SHP77 (cell line): ENCODE measurements at places on chromosomes 7 and 10.

GRCh38 chr10:31136930-31137885, 105.5 kb upstream of the ZNF438 start:
- no peak for DNase-seq

GRCh38 chr10:14093730-14094484, 236.8 kb downstream of the FRMD4A start:
- no peak for DNase-seq

DNA sequence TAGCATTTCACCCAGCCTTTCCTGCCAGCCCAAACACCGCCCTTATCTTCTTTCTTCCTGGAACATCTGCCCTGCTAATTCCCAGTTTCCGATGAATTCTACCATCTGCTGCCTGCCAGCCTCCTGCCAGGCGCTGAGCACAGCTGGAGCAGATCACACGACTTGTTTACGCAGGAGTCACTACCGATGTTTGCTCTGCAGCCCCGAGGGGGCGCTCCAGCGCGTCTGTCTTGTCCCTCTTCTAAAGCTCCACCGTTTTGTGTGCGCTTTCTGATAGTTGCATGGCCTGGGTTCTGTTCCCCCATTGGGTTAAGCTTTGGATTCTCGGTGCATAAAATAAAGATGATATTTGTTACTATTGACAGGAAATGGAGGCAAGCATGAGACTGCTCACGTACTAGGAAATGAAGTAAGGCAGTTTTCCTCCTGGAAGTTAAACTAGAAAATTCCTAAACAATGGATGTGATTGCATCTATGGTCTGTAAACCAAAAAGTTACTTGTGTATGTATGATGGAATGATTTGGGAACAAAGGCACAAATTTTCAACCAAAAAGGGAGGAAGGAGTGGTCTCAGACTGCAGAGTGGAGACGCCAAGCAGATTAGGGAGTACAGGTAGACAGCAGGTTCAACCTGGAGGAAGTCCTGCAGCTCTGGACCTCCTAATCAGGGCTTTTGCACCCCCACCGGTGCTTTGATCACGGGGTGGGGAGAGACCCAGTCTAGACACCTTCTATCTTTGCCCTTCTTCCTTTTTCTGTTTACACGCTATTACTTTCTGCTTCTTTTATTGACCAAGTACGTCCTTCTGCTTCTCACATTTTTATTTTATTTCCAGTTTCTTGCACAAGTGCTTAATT, 2.2 kb upstream of the RBM17 start:
- DNase-seq, result peak; percentile 94

DNA sequence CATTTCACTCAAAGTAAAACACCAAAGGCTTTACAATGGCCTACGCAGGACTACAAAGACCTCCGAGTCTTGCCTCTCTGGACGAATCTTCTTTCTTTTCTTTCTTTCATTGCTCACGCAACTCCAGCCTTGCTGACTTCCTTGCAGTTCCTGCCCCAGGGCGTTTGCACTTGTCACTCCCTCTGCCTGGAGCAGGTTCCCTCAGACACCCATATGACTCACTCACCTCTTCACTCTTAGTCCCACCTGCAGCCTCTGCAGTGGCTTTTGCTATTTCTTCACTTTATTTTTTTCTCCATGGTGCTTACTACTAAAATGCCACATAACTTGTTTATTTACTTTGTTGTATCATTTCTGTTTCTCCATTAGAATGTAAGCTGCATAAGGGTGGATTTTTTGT, 33.1 kb downstream of the GHRHR start:
- DNase-seq, result no peak

GRCh38 chr7:107838816-107839565, 36.0 kb upstream of the SLC26A3 start:
- no peak for DNase-seq

- DNase-seq, result no peak
Measured at GRCh38 chr10:106815427-106816043, 349.0 kb downstream of the SORCS1 start.

- DNase-seq, result no peak
Measured at GRCh38 chr10:70053218-70053840, 683 bp downstream of the MACROH2A2 start.

GRCh38 chr10:105262666-105263065, 621.6 kb downstream of the SORCS3 start:
- DNase-seq, result no peak

- no peak for DNase-seq
Measured at GRCh38 chr7:70219061-70219460, 620.8 kb downstream of the AUTS2 start.

DNA sequence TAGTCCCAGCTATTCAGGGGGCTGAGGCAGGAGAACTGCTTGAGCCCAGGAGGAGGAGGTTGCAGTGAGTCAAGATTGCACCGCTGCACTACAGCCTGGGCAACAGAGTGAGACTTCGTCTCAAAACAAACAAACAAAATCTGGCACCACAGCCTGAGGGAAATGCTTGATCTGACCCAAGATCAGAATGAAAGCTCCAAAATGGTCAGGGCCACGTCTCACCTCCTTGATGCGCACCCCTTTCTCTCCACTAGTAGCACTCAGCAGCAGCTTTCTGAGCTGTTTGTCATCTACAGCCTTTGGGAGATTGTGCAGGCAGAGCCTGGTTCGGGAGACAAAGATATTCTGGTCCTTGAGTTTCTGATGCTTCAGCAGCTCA, 22.7 kb downstream of the RBM28 start:
- no peak for DNase-seq

DNA sequence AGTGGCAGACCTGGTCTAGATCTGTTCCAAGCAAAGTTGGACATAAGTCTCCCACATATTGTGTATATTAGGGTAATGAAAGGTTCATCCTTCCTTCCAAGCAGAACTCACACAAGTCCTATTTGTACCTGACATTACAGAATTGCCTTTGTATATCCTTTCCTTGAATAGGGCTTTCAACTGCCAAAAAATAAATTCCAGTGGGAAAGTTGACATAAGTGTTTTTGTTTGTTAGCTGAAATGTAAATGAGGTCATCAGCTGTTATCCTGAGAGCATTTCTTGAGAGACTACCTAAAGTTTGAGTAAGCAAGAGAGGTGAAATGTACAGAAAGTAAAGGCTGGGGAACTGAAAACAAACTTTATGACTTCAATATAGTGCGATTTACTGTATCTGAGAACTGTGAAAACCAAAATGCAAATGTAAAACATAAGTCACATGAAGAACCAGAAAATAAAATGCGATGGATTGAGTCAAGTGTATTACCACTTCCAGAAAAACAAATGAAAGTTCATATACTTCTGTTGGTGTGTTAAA, 527.3 kb upstream of the SEMA3D start:
- no peak for DNase-seq

DNA sequence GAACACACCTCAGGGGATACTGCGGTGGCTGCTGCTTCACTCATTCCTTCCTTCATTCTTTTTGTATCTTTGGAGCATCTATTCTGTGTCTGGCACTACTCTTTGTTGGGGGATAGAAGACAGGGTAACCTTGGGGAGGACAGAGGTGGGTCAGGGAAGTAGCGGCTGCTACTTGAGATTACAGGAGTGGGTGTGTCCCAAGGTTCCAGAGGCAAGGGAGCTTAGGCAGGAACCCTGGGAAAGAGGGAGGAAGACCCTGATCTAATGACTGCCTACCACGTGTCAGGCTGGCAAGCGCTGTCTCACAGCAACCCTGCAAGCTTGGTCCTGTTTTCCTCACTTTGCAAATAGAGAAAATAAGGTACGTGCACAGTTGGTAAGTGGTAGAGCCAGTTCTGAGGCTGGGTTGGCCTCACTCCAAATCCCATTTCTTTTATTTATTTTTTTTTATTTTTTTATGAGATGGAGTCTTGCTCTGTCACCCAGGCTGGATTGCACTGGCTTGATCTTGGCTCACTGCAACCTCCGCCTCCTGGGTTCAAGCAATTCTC, 985.9 kb upstream of the ZNF722 start:
- no peak for DNase-seq

DNA sequence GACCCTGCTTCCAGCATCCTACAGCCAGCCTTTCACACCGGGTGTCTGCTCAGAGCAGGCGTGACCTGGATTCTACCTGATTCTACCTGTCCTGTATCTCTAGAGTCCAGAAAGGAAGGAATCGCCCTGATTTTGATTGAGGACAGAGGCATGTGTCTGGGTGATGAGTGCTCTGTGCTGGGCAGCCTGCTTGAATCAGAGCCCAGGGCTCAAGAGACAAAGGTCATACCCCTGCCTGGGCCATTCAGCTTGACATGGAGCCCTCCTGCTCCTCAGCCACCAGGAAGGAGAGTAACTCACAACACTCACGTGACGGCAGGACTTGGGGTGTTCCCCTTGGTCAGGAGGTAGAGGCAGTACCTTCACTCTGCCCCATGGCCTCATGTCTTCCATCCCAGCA, 11.2 kb downstream of the GAD2 start:
- DNase-seq, result no peak

DNA sequence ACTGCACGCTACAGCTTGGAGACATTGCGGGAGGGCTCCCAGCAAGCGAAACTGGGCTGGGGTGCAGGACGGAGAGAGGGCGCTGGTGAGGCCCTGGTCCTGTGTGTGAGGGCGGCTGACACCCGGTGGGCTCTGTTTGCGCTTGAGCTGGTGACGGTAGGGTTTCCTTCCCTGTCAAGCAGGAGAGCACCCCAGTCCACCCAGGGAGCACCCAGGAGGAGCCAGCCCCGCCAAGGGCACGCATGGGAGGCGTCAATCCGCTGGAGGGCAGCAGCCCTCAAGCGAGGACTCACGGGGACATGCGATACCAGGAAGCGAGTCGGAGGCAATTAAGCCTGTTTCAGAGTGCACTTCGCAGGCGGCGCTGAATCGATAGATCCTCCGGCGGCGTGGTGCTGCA, 109.4 kb downstream of the MAD1L1 start:
- no peak for DNase-seq

DNA sequence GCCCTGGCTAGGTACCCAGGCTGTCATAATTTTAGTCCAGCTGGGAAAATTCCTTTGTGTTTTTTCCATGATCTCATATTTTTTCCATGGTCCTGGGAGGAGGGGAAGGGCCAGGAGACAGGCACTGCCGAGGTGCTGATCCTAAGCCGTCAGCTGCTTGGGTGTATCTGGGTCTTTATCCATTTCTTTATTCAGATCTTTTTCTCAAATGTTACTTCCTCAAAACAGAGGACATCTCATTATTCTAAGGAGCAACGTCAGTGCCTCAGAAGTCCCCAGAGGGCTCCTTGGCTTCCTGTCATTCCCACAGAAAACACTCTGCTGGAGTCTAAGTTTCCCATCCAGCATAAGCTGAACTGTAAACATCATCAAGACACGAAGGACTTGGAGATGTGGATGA, 2.8 kb upstream of the OR6V1 start:
- no peak for DNase-seq

GRCh38 chr10:95355301-95355700, 64.5 kb upstream of the PDLIM1 start:
- peak; percentile 63 for DNase-seq

DNA sequence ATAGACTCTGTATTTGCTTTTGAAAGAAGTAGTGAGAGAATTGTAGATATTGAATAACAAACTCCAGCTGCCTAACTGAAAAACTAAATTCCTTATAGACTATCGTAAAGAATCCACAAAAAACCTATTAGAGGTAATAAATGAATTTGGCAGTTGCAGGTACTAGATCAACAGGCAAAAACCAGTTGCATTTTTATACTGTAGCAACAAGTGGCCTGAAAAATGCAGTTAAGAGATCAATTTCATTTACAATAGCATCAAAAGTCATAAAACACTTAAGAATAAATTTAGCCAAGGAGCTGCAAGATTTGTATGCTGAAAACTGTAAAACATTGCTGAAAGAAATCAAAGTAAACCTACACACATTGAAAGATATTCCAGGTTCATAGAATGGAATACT, 70.3 kb downstream of the GALNT11 start:
- no peak for DNase-seq

- DNase-seq, result no peak
Measured at GRCh38 chr10:61971003-61971325, 69.5 kb downstream of the ARID5B start.

- peak; percentile 44 for DNase-seq
Measured at GRCh38 chr7:127066974-127067373, 185.8 kb downstream of the GRM8 start.

DNA sequence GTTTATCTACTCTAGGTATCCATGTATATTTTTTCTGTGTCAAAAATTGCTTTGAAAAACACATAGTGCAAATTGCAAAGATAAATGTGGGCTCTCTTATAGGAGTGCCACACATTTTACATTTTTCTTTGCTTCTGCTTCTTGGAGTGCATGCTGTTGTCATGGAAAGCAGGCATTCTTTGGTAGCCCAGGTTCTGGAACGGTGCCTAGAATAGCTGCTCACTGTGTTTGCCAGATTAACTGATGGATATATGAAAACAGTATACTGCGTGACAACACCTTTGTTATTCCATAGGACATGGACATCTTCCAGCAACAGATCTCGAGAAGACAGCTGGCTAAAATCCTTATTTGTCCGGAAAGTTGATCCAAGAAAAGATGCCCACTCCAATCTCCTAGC, 13.4 kb downstream of the NIPSNAP2 start:
- peak; percentile 89 for DNase-seq

GRCh38 chr7:70711452-70711851, 420.5 kb upstream of the GALNT17 start:
- DNase-seq, result peak; percentile 70

DNA sequence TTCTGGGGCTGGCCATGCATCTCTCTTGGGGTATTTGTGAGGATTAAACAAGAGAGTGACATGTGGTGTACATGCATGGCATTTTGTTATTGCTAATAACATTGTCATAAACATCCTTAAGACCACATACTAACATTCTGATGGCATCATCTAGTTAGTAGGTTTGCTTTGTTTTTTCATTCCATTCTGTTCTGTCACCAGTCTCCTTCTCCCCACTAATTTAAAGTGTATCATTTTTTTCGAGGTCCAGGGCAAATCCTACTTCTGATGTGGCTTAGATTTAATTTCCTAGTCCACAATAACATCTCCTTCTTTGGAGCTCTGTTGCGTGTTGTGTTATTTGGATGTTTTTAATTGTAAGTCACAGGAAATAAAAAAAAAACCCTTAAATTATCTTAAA, 248.1 kb downstream of the LRMDA start:
- no peak for DNase-seq

GRCh38 chr10:72175149-72175548, 40.7 kb upstream of the ANAPC16 start:
- no peak for DNase-seq

DNA sequence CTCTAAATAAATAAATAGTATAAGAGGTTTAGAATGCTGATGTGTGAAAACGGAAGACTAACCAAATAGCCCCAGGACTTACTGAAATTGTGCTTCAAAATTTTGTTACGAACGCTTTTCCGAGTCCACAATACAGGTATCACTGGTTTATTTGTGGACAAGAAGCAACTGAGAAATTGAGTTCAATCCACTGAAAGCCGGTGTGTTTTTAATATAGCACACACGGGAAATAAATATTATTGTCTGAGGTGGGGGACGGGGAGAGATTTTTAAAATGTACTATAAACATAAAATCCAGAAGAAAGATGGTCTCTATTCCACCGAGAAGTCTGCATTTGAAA, 598 bp downstream of the SLC16A12 start:
- no peak for DNase-seq

- no peak for DNase-seq
Measured at GRCh38 chr10:6383096-6383812, 180.5 kb downstream of the PFKFB3 start.

- no peak for DNase-seq
Measured at GRCh38 chr7:120502132-120502531, 229.2 kb downstream of the KCND2 start.

- DNase-seq, result no peak
Measured at GRCh38 chr7:82530361-82530760, 86.8 kb upstream of the CACNA2D1 start.
